ENCODE measurements at places on chromosomes 5 and 9. TPM values are rescaled to one million over a fixed set of nuclear protein-coding genes. Genes with fewer than 3 reads are reported as not detected.
A peak's percentile ranks its signal among the peaks of the same experiment; 100 is the strongest.

The FAM153A gene
- total RNA-seq: not detected

The SOWAHA gene
- not detected for total RNA-seq

The PCDHB15 gene
- not detected for total RNA-seq

DNA sequence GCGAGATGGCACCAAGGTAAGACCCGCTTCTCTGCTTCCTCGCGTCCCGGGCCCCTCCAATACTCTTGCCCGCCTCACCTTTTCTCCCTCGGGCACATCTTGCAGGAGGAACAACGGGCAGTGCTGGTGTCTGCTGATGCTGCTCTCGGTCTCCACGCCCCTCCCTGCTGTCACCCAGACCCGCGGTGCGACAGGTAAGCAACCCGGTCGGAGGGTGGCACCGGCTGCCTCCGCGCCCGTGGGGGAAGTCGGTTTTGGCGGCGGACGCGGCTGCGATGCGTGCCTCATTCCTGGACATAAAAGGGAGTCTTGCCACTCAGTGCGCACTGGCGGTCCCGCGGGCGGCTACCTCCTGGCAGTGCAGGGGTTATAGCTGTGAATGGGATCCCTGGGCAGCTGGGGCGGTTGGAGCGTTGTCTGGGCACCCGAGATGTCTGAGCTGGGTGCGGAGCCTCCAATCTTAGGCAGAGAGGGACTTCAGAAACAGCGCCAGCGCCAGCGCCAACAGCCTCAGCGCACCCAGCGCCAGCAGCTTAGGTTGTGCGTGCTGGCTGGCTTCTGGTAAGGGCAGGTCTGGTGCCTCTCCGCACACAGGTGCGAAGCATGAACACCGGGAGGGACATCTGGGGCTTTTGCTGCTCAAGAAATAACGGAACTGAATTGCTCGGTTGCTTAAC lies 488 bp downstream of the COL15A1 start:
- no peak for DNase-seq

- no peak for DNase-seq
Observed at GRCh38 chr5:128021411-128021810, 62.2 kb upstream of the SLC12A2 start.

GRCh38 chr9:111825468-111826145 lies 30.9 kb upstream of the SHOC1 start:
- no peak for DNase-seq

GRCh38 chr5:169347786-169348185 lies 46.8 kb upstream of the SLIT3 start:
- no peak for DNase-seq

DNA sequence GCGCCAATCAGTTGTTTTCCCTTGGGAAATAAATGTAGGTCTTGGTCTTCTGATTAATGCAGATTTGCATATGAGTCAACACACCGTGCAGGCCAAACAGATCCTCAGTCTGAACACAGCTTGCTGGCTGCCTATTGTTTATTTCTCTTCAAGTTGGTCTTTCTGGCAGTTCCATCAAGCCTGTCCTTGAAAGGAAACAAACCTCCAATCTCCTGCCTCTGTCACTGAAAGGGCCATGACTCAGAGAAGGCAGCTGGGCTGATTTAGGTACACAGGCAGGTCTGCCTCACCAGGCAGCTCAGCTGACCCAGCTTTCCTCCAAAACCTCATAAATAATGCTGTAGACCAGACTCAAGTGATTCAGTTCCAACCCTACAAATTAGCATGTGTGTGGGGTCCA lies 175.9 kb downstream of the MAN2A1 start:
- DNase-seq: peak; percentile 96

- no peak for DNase-seq
Observed at GRCh38 chr5:110048491-110048890, 358.8 kb downstream of the MAN2A1 start.

GRCh38 chr5:43066799-43067741 lies 27.0 kb upstream of the ANXA2R start:
- peak; percentile 98 for DNase-seq

DNA sequence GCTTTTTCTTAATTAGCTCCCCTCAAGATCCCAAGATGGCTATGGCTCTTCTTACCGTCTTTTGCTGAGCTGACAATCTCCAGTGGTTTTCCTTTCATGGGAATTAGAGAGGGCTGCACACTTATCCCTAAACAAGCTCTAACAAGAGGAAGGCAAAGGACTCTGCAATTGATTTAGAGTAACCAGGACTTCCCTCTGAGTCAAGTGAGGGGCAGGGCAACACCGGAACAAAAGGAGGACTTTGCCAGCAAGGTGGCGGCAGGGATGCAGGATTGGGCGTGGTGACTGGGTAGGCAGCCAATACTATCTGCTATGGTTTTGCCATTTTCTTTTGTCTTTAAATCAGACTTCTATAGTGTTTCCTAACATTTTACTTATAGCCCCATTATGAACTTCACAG lies 9.8 kb downstream of the SLC44A1 start:
- DNase-seq: no peak

- no peak for DNase-seq
Observed at GRCh38 chr5:31741496-31741895, 102.6 kb downstream of the PDZD2 start.

GRCh38 chr9:116208417-116209232 lies 55.0 kb downstream of the PAPPA start:
- DNase-seq: peak; percentile 27

- peak; percentile 83 for DNase-seq
Observed at GRCh38 chr9:20684875-20685696, 1.0 kb downstream of the FOCAD start.

Data from PC-3 (cell line).